ENCODE measurements at places on chromosomes 13 and 19.
A peak's percentile ranks its signal among the peaks of the same experiment; 100 is the strongest.

DNA sequence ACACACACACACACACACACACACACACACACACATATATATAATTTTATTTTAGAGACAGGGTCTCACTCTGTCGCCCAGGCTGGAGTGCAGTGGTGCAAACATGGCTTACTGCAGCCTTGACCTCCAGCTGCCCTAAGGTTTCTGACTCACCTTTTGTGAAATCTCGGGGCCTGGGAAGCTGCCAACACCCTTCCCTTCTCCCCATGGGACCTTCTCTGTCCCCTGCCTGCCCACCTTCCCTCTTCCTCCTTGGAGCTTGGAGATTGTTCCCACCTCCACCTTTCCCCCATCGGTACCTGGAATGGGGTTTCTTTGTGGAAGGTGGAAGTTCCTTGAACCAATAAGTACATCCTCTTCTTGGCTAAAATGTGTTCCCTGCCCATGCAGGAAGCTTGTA is 6.3 kb downstream of the ARRDC5 start:
- H3K27ac ChIP-seq, result no peak overlapping the region
- H3K4me3 ChIP-seq, result no peak overlapping the region
- no peak for DNase-seq

DNA sequence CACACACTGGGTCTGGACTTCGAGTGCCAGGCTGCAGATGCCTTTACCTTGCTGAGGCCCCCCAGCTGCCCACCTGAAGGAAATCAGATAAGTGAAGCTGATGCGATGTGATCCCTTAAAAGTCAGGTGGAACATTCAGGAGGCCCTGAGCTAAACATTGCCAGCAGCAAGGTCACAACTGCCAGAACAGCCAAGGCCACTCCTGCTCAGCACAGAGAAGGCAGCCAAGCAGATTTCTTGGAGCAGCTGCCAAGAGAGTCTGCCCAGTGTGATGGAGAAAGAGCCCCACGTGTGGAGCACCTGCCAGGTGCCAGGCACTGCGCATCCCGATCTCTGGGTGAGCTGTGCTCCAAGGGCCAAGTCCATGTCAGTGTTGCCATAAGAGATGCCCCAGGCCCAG is 20.6 kb upstream of the UQCRFS1 start:
- no peak overlapping the region for H3K27ac ChIP-seq
- H3K4me3 ChIP-seq, result no peak overlapping the region
- H3K36me3 ChIP-seq, result no peaks in the 10 kb centered on the region
- no peaks in the 10 kb centered on the region for H3K4me1 ChIP-seq
- DNase-seq, result no peak

DNA sequence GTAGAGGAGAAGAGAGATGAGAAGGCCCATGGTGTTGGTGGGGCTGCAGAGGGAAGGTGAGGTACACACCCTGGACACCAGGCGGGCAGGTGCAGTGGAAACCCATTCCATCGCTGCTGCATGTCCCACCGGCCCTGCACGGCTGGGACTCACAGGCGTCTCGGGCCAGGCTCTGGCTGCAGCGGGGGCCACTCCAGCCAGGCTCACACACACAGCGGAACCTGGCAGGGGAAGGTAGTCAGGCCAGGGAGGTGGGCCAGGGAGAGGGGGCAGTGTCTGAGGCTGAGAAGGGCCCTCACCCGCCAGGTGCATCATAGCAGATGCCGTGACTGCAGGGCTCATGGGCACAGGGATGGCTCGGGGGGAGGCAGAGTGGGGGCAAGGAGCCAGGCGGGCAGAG is 15.6 kb downstream of the NOTCH3 start:
- H3K4me1 ChIP-seq, result no peaks in the 10 kb centered on the region
- no peak overlapping the region for H3K4me3 ChIP-seq
- no peak overlapping the region for H3K27ac ChIP-seq
- no peaks in the 10 kb centered on the region for H3K27me3 ChIP-seq
- DNase-seq, result no peak

DNA sequence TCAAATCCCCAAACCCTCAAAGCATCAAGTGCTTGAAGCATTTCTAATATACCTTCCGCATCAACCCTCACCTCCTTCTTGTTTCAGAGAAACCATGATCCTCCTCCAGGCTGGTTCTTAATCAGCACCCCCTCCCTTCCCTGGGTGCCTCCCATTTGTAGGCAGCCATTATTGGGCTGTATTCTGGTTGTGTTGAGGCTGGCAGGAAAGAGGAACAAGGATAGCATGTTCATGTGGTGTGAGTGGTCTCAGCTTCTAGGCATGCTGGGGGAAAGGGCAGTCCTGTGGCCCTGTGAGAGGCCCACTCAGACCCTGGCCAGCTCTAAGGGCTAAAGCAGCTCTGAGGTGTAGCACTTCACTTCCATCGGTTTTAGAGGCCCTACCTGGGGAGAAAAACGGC is 18.9 kb upstream of the TRIM13 start:
- no peak overlapping the region for H3K27ac ChIP-seq
- H3K4me1 ChIP-seq, result peaks cover 5% of the 10 kb centered on the region
- no peaks in the 10 kb centered on the region for H3K36me3 ChIP-seq
- H3K27me3 ChIP-seq, result no peaks in the 10 kb centered on the region

GRCh38 chr13:42996584-42996983 is 4.5 kb upstream of the EPSTI1 start:
- H3K36me3 ChIP-seq, result no peaks in the 10 kb centered on the region
- H3K4me1 ChIP-seq, result peaks cover 7% of the 10 kb centered on the region
- no peak overlapping the region for H3K27ac ChIP-seq
- no peak overlapping the region for H3K4me3 ChIP-seq
- H3K27me3 ChIP-seq, result no peaks in the 10 kb centered on the region
- no peak for DNase-seq

DNA sequence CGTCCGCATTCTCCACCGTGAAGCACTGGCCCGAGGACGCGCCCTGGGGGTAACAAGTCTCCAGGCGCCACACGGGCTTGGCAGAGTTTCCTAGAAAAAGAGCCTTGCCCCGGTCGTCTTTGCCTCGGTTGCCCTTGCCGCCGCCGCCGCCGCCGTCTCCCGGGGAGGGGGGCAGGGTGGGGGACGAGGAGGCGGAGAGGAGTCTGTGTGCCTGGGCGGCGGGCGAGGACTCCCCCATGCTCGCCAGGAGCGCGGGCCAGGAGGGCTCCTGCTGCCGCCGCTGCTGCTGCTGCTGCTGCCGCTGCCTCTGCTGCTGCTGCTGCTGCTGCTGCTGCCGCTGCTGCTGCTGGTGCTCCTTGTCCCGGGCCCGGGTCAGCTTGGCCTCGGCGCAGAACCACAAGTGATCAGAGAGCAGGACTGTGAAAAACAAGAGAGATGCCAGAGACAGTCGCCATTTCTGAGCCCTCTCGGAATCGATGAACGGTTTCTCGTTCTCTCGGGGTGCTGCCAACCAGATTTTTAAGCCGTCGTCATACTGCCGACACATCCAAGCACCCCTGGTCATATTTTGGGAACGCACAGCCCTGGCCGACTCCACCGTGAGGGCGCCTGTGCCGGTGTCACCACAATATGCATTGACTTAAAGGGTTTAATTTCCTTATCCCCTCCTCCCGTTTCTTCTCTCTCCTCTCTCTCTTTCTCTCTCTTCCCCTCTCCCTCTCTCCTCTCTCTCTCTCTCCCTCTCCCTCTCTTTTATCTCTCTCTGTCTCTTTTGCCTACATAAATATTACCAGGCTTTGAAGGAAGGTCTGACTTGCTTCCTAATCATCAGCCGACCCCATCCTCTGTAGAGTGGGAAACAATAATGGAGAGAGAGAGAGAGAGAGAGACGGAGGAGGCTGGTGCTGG is 349.1 kb downstream of the LIG4 start:
- no peaks in the 10 kb centered on the region for H3K27me3 ChIP-seq
- DNase-seq, result peak; percentile 77
- H3K4me3 ChIP-seq, result peak overlapping the region; percentile 82
- no peaks in the 10 kb centered on the region for H3K36me3 ChIP-seq
- no peaks in the 10 kb centered on the region for H3K4me1 ChIP-seq
- H3K27ac ChIP-seq, result peak overlapping the region; percentile 90

GRCh38 chr13:97564956-97565355 is 131.0 kb downstream of the RAP2A start:
- H3K4me1 ChIP-seq, result no peaks in the 10 kb centered on the region
- H3K4me3 ChIP-seq, result no peak overlapping the region
- peaks cover 5% of the 10 kb centered on the region for H3K27me3 ChIP-seq

- H3K27ac ChIP-seq, result no peak overlapping the region
- no peaks in the 10 kb centered on the region for H3K27me3 ChIP-seq
- H3K4me3 ChIP-seq, result no peak overlapping the region
- H3K36me3 ChIP-seq, result no peaks in the 10 kb centered on the region
Measured at GRCh38 chr13:53058065-53058679, 29.6 kb downstream of the OLFM4 start.

- DNase-seq, result no peak
- H3K27ac ChIP-seq, result no peak overlapping the region
- H3K27me3 ChIP-seq, result no peaks in the 10 kb centered on the region
Measured at GRCh38 chr19:6521718-6522646, 8.8 kb upstream of the TNFSF9 start.

DNA sequence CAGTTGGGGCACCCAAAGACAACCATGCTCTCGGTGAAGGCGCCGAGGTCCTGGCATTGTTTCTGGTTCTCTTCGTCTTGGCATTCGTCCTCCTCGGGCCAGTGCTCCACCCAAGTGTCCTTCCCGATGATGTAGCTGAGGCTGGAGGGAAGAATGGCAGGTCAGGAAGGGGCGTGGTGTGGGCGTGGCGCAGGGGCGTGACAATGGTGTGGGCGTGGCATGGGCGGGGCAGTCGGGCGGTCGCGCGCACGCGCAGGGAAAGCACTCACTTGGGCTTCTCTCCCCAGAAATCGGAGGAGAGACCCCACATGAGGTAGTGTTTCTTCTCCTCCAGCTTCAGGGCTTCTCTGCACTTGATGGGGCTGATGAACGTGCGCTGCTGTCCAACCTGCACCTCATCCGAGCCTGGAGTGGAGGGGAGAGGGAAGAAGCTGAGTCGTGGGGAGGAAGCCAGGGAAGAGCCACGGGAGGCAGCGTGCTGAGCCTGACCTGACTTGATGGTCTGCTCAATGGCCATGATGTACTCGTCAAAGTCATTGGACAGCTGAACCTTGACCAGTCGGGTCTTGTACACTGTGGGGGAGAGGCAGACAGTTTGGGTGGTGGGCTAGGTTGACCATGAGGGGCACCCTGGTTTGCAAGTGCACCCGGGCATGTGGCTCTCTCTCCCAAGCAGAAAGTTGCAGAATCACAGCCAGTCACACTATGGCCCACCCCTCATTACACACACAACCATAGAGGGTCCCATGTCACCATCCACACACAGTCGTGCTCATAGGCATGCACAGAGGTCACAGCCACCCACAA is 8.1 kb upstream of the TNFSF14 start:
- no peaks in the 10 kb centered on the region for H3K36me3 ChIP-seq
- no peak overlapping the region for H3K4me3 ChIP-seq
- H3K27ac ChIP-seq, result no peak overlapping the region
- H3K4me1 ChIP-seq, result no peaks in the 10 kb centered on the region
- peaks cover 19% of the 10 kb centered on the region for H3K27me3 ChIP-seq

DNA sequence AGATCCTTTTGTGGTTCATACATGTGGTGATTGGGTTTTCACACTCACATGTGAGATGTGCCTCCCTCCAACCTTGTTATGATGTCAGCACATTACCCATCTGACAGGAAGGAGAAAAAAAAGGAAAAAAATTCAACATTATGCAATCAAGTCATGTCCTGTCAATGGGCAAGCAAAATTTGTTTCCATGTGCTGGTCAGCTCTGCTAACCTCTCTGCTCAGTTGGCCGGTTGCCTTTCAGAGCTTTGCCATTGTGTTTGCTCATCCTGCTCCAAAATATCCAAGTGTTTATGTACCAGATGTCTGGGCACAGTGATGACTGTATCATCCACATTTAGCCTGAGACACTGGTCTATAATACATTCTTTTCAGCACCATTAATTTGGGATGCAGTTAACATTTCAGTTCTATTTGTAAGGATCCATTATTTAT is 27.0 kb upstream of the METTL21C start:
- no peak for DNase-seq
- no peaks in the 10 kb centered on the region for H3K4me1 ChIP-seq
- H3K27ac ChIP-seq, result no peak overlapping the region
- no peaks in the 10 kb centered on the region for H3K36me3 ChIP-seq
- no peak overlapping the region for H3K4me3 ChIP-seq
- no peaks in the 10 kb centered on the region for H3K27me3 ChIP-seq

GRCh38 chr13:80161219-80161618 is 179.7 kb downstream of the SPRY2 start:
- H3K36me3 ChIP-seq, result no peaks in the 10 kb centered on the region
- DNase-seq, result no peak
- H3K27me3 ChIP-seq, result no peaks in the 10 kb centered on the region

DNA sequence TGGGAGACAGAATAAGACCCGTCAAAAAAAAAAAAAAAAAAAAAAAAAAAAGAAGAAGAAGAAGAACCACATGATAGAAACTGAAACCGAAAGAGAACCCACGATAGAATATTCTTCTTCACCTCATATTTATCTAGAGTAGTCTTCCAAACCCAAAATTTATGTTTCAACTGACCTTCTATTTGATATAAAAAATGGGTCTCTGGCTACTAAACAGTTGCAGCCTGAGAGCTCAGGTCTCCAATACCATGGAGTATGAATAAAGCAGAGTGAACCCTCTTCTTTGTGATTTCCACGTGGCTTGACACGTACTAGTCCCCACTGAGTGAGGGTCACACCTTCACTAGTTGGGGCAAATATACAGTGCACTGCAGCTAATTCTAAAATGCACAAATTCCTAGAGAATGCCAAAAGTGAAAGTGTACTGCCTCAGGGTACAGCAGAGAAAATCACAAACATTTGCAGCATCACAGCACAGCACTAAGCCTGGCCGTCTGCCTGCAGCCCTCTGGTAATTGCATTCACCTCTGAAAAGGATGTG is 30.8 kb upstream of the RFC3 start:
- peak overlapping the region; percentile 45 for H3K4me3 ChIP-seq
- H3K36me3 ChIP-seq, result no peaks in the 10 kb centered on the region
- no peak overlapping the region for H3K27ac ChIP-seq

GRCh38 chr13:20387441-20387971 is 138.2 kb downstream of the CRYL1 start:
- no peaks in the 10 kb centered on the region for H3K36me3 ChIP-seq
- H3K27me3 ChIP-seq, result peaks cover 3% of the 10 kb centered on the region
- no peak for DNase-seq
- no peak overlapping the region for H3K27ac ChIP-seq
- no peak overlapping the region for H3K4me3 ChIP-seq
- H3K4me1 ChIP-seq, result no peaks in the 10 kb centered on the region

- H3K4me3 ChIP-seq, result no peak within 1 kb of the TSS
- peaks cover 2% of the 10 kb centered on the region for H3K36me3 ChIP-seq
- DNase-seq, result no peak
- H3K4me1 ChIP-seq, result no peaks in the 10 kb centered on the region
Measured at GRCh38 chr19:41876847-41877832, at the start of gene CD79A. TSS of gene CD79A (plus strand) at chr19:41877279. CDS start at chr19:41877305, 26 bp downstream.

- no peak for DNase-seq
- peaks cover 3% of the 10 kb centered on the region for H3K4me1 ChIP-seq
- H3K36me3 ChIP-seq, result no peaks in the 10 kb centered on the region
- no peak overlapping the region for H3K27ac ChIP-seq
Measured at GRCh38 chr13:28327373-28328270, 167.3 kb downstream of the FLT1 start.

- peak overlapping the region; percentile 87 for H3K27ac ChIP-seq
- H3K4me1 ChIP-seq, result peaks cover 10% of the 10 kb centered on the region
- H3K27me3 ChIP-seq, result no peaks in the 10 kb centered on the region
- no peaks in the 10 kb centered on the region for H3K36me3 ChIP-seq
Measured at GRCh38 chr13:80036845-80037504, 304.0 kb downstream of the SPRY2 start.

GRCh38 chr13:113186061-113186900 is 22.2 kb downstream of the PCID2 start:
- DNase-seq, result no peak
- no peaks in the 10 kb centered on the region for H3K27me3 ChIP-seq
- peak overlapping the region; percentile 97 for H3K27ac ChIP-seq
- H3K36me3 ChIP-seq, result peaks cover 71% of the 10 kb centered on the region
- H3K4me1 ChIP-seq, result peaks cover 7% of the 10 kb centered on the region
- H3K4me3 ChIP-seq, result no peak overlapping the region

GRCh38 chr19:5407356-5407755 is 47.9 kb upstream of the ZNRF4 start:
- no peak overlapping the region for H3K27ac ChIP-seq

Data from SK-N-SH (cell line).